ENCODE measurements at places on chromosomes 2 and 18. TPM values are rescaled to one million over a fixed set of nuclear protein-coding genes. Genes with fewer than 3 reads are reported as not detected.

DNA sequence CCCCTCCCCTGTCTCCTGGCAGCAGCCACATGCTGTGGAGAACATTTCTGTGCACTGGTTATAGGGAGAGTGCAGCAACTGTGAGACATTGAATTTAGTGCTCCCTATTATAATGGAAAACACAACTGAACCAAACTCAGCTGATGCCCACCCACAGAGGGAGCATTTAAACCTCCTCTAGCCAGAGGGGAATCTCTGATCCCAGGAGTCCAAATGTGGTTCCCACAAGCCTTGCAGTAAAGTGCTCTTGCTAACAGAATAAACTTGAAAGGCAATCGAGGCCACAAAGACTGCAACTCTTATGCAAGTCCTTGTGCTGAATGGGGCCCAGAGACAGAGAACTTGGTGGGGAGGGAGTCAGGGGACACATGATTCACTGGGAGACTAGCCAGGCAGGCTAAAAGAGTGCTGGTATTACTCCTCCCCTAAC, 638.8 kb upstream of the VRK2 start:
- DNase-seq = no peak

GRCh38 chr2:98898423-98898841, 37.6 kb downstream of the CRACDL start:
- DNase-seq = no peak

DNA sequence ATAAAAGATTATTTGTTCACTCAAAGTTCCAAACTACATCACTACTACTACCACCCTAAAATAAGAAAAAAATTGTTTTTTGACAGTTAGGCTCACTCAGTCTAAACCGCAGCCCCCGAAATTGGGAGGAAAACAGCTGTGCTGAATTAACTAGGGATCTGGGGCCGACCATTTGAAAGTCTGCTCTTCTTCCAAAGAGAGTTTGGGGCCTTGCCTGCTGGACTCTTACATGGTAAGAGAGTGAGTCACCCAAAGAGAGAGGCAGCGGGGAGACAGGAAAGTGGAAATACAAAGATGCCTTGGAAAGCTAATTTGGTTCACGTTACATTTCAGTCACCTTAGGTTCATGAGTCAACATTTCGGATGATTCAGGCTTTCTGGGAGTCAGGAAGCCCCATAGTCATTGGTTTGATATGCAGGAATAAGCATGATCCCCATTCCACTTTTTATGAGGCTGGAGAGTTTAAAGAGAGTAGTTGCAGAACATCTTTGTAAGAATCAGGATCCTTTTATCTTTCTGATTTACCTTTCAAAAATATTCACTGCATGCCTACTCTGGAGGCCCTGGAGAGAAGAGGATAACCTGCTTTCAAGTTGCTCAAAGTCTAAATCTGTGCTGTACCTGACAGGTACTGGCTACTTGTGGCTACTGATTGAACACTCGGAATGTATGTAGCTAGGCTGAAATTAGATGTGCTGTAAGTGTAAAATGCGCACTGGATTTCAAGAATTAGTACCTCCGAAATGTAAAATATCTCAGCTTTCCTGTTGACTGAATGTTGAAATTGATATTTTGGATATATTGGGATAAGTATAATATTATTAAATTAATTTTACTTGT, 995 bp upstream of the RTN4 start:
- peak; percentile 71 for DNase-seq

SGO2 gene
- total RNA-seq = 2.2 TPM

GKN1 gene
- not detected for total RNA-seq

DNA sequence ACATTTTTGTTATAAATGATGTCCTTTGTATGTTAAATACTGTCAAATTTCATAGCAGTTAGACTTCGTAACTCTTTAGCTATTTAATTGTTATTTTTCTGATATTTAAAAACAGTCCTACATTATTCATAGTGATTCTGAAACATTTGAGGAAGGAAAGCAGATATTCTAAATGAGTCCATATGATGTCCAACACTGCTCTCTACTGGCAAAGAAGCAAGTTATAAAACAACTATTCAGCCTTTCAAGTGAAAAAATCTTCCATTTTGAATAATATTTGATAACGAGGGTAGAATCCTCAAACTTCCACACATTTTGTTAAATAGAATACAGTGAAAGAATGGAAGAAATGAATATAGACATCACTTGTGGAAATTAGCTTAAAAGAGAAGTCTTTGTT, 220.8 kb downstream of the GULP1 start:
- DNase-seq = no peak

CENPA gene
- 0.38 TPM for total RNA-seq
